ENCODE measurements at places on chromosomes 4 and X. TPM values are rescaled to one million over a fixed set of nuclear protein-coding genes. Genes with fewer than 3 reads are reported as not detected.

GAR1 gene
- total RNA-seq: 25.7 TPM

DNA sequence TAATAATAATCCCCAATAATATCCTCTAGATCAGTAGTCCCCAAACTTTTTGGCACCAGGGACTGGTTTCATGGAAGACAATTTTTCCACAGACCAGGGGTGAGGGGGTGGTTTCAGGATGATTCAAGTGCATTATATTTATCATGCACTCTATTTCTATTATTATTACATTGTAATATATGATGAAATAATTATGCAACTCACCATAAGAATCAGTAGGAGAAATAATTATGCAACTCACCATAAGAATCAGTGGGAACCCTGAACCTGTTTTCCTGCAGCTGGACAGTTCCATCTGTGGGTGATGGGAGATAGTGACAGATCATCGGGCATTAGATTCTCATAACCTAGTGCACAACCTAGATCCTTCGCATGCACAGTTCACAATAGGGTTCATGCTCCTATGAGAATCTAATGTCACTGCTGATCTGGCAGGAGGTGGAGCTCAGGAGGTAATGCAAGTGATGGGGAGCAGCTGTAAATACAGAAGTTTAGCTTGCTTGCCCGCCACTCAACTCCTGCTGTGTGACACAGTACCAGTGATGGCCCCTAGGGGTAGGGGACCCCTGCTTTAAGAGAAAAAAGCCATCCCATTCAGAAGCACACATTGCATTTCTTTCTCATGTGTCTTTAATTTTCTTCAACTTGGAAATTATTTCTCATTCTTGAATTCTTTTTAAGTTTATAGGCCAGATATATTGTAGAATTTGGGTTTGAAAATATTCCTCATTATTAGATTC lies 16.0 kb upstream of the SH3RF1 start:
- H3K27ac ChIP-seq: no peak overlapping the region
- H3K4me1 ChIP-seq: peaks cover 4% of the 10 kb centered on the region
- H3K27me3 ChIP-seq: no peaks in the 10 kb centered on the region
- H3K36me3 ChIP-seq: no peaks in the 10 kb centered on the region

DNA sequence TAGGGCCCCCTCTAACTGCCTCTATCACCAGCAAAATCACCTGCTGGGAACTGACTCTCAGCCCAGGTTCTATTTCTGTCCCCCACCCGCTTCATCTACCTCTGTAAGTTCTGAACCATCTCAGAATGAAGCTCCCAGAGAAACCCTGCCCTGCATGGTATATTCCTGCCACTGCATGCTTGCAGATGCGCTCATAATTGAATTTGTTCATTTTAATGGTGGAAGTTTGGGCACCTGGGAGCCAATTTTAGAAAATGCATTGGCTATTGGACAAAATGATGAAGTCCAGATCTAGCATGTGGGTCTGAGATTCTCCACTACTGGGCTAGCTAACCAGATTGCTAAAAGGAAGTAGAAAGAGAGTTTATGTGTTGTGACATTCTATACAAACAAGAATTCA lies 28.6 kb upstream of the SLC10A4 start:
- no peak overlapping the region for H3K4me3 ChIP-seq
- no peak overlapping the region for H3K27ac ChIP-seq
- no peaks in the 10 kb centered on the region for H3K4me1 ChIP-seq
- H3K36me3 ChIP-seq: no peaks in the 10 kb centered on the region
- no peak for DNase-seq

RTL3 gene
- total RNA-seq: not detected

MMRN1 gene
- total RNA-seq: 1.7 TPM

DNA sequence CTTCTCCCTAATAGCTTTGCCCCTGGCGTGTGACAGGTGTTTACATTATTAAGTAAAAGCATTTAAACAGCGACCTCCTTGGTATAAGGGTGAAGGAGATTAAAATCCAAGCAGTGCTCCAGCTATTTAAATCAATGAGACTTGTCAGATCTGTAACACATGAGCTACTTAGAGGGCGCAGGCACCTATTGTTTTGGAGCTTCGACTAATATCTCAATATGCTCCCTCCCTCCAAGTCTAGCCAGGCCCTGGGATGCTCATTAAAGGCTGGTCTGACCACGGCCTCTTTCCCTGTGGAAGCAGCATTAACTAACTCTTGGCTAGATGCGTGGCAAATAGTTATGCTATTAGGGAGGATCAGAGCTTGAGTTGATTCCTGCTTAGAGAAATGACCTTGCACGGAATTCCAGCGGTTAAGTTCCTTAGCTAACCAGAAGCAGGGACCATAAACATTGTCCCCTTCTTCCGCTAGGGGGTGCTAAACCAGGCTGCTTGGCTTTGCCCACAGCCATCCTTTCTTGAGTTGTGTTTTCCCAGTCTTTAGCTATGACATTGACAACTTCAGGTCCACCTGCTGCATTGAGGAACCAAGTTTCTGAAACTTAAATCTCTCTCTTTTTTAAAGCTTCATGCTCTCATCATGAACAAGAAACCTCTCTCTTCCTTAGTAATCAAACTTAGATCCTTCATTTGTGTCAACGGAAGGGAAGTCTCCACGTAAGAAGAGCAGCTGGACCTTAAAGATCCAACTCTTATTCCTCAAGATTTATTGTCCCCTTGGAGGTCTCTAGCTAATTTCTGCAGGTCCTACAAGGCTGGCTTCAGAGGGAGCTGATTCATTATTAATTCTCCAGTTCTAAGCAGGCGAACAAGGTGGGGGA lies 80.7 kb upstream of the IGFBP7 start:
- H3K4me3 ChIP-seq: no peak overlapping the region
- H3K36me3 ChIP-seq: peaks cover 2% of the 10 kb centered on the region
- H3K4me1 ChIP-seq: peaks cover 17% of the 10 kb centered on the region
- no peak overlapping the region for H3K27ac ChIP-seq
- peak; percentile 40 for DNase-seq
- H3K27me3 ChIP-seq: peaks cover 22% of the 10 kb centered on the region

SRPK3 gene
- total RNA-seq: not detected

CHRDL1 gene
- total RNA-seq: 17.8 TPM

PUDP gene
- 59.9 TPM for total RNA-seq

OPRPN gene
- total RNA-seq: not detected

DNA sequence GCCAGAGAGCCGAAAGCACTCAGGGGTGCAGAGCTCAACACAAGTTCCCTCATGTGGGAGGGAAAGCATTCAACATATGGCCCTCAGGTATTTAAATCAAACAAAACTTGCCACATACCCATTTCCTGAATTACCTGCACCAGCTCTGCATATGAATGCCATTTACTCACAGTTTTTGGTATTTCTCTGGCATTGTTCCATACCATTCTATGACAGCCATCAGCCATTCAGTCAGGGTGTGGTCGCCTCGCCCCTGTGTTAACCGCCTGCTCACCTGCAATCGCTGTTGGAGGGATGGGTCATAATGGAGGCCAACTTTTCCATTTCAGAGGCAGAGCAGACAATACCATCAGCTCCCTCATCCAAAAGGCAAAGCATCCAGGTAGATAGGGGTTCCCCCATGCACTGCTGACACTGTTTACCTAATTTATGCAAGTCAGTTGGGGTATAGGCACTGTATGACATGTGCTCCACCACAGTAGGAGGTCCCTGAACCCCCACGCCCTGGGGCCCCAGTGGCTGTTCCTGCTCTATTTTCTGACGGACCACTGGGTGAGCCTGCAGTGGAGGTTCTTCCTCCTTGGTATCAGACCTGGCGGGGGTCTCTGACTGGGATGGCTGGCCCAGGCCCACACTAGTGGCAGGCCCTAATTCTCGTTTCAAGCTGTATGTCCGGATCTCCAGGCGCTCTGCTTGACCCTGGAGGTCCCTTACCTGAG lies 227.1 kb downstream of the ADGRL3 start:
- no peaks in the 10 kb centered on the region for H3K4me1 ChIP-seq
- no peaks in the 10 kb centered on the region for H3K27me3 ChIP-seq
- H3K27ac ChIP-seq: no peak overlapping the region

MED14 gene
- total RNA-seq: 61.8 TPM

GRCh38 chr4:26937139-26937538 lies 76.5 kb downstream of the STIM2 start:
- H3K36me3 ChIP-seq: peaks cover 4% of the 10 kb centered on the region
- DNase-seq: no peak

DNA sequence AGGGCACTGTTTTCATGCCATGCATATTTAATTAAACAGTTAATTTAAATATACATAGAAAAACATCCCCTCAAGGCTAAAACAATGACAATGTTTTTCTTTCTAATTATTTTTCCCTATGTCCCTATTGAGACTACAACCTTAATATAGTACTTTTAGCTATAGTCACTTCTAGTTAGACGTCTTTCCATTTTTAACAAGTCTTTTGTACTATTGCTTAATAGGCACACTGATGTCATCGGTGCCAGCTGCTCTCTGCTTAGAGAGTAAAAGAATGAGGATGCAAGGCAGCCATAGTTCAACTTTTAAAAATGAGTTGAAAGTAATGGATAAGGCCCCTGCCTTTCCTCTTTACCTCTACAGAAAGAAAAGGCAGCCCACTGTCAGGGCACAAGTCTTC lies 191.1 kb downstream of the KCTD8 start:
- H3K4me3 ChIP-seq: no peak overlapping the region
- H3K36me3 ChIP-seq: no peaks in the 10 kb centered on the region
- peaks cover 2% of the 10 kb centered on the region for H3K4me1 ChIP-seq
- no peak overlapping the region for H3K27ac ChIP-seq

DNA sequence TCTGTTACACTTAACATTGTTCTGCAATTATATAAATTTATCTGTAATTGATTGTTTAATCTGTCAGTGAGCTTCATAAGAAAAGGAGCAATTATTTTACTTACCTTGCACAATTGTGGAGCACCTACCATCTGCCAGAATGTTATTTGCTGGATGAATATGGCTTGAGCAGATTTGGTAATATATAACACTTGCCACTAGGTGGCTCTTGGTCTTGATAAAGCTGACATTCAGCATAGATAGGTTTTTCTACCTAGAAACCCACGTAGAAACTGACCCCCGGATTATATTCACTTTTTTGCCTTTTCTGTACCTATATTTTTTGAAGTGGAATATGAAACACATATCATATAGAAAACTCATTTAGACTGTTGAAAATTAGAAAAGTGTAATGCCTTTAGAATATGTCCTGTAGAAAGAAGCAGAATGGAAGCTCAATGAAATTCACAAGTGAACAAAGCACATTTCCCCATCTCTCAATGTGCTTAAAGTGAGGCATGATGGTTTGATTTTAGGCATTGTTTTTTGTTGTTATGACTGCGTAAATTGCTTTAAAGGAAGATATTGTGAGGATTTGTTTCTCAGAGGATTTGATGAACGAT lies 9.5 kb downstream of the RBPJ start:
- DNase-seq: no peak
- peaks cover 30% of the 10 kb centered on the region for H3K4me1 ChIP-seq
- H3K36me3 ChIP-seq: peaks cover 3% of the 10 kb centered on the region
- H3K27me3 ChIP-seq: no peaks in the 10 kb centered on the region
- peak overlapping the region; percentile 84 for H3K27ac ChIP-seq

Measured in progenitor cell of endocrine pancreas (in vitro differentiated cells).